ENCODE measurements at places on chromosomes 2 and 18. TPM values are rescaled to one million over a fixed set of nuclear protein-coding genes. Genes with fewer than 3 reads are reported as not detected.

Gene CDH2
- 0.12 TPM for polyA plus RNA-seq

Gene GAL3ST2
- polyA plus RNA-seq = 0.10 TPM

Gene SIX2
- 0.04 TPM for polyA plus RNA-seq

Gene ASTL
- 0.26 TPM for polyA plus RNA-seq

Data from esophagus (tissue), 2 donors.